ENCODE measurements at places on chromosomes 4 and X. TPM values are rescaled to one million over a fixed set of nuclear protein-coding genes. Genes with fewer than 3 reads are reported as not detected.

The UGT2B11 gene
- not detected for total RNA-seq

The SPANXB1 gene
- not detected for total RNA-seq

The ABCE1 gene
- total RNA-seq, result 105 TPM

The SULT1B1 gene
- total RNA-seq, result 1.8 TPM

The DKC1 gene
- 46.6 TPM for total RNA-seq

The CPE gene
- 122 TPM for total RNA-seq

The WDR17 gene
- 2.3 TPM for total RNA-seq

The ZNF275 gene
- 8.3 TPM for total RNA-seq

The VCX3B gene
- total RNA-seq, result not detected

The MAGEA2 gene
- total RNA-seq, result not detected

The CYBB gene
- total RNA-seq, result 23.9 TPM

The CCDC149 gene
- 15.5 TPM for total RNA-seq

The AMER1 gene
- total RNA-seq, result 2.8 TPM

The RS1 gene
- total RNA-seq, result not detected

The DCX gene
- not detected for total RNA-seq

The L1CAM gene
- total RNA-seq, result 1.5 TPM

The KLB gene
- total RNA-seq, result 42.1 TPM

The CCDC110 gene
- total RNA-seq, result 0.33 TPM

The TMEM31 gene
- not detected for total RNA-seq

The COL4A6 gene
- 6.2 TPM for total RNA-seq

The CDKL2 gene
- total RNA-seq, result not detected

The TXK gene
- total RNA-seq, result 3.4 TPM

The ARAF gene
- total RNA-seq, result 38.0 TPM

The ERAS gene
- total RNA-seq, result not detected

The AFP gene
- total RNA-seq, result not detected

The VCX3A gene
- not detected for total RNA-seq

The GDPD2 gene
- not detected for total RNA-seq

The AKAP14 gene
- not detected for total RNA-seq

The HTT-AS gene
- total RNA-seq, result not detected

The EDA gene
- 7.0 TPM for total RNA-seq

The TLR8 gene
- total RNA-seq, result 35.5 TPM

The PNCK gene
- 1.8 TPM for total RNA-seq

The AMTN gene
- not detected for total RNA-seq

The SYTL5 gene
- total RNA-seq, result 5.5 TPM

The PLK4 gene
- 3.4 TPM for total RNA-seq

All from subcutaneous adipose tissue (tissue), 4 donors.